ENCODE measurements at places on chromosomes 5 and 9. TPM values are rescaled to one million over a fixed set of nuclear protein-coding genes. Genes with fewer than 3 reads are reported as not detected.

LRRC19 gene
- total RNA-seq = not detected

ENG gene
- 31.6 TPM for total RNA-seq

ANKRD18A gene
- not detected for total RNA-seq

ARL14EPL gene
- not detected for total RNA-seq

NR2F1-AS1 gene
- total RNA-seq = 15.4 TPM

ELAVL2 gene
- total RNA-seq = under 0.01 TPM

ARSI gene
- total RNA-seq = 118 TPM

SLC28A3 gene
- 0.59 TPM for total RNA-seq

NRARP gene
- 0.30 TPM for total RNA-seq

GRXCR2 gene
- not detected for total RNA-seq

NKD2 gene
- total RNA-seq = not detected

SLC6A19 gene
- total RNA-seq = not detected

All from smooth muscle cell of the umbilical artery (primary cell).